GM12878 (cell line): ENCODE measurements at places on chromosomes 4 and X. TPM values are rescaled to one million over a fixed set of nuclear protein-coding genes. Genes with fewer than 3 reads are reported as not detected.

ASB9 gene
- total RNA-seq = 0.31 and 0.35 TPM in 2 replicates

DNA sequence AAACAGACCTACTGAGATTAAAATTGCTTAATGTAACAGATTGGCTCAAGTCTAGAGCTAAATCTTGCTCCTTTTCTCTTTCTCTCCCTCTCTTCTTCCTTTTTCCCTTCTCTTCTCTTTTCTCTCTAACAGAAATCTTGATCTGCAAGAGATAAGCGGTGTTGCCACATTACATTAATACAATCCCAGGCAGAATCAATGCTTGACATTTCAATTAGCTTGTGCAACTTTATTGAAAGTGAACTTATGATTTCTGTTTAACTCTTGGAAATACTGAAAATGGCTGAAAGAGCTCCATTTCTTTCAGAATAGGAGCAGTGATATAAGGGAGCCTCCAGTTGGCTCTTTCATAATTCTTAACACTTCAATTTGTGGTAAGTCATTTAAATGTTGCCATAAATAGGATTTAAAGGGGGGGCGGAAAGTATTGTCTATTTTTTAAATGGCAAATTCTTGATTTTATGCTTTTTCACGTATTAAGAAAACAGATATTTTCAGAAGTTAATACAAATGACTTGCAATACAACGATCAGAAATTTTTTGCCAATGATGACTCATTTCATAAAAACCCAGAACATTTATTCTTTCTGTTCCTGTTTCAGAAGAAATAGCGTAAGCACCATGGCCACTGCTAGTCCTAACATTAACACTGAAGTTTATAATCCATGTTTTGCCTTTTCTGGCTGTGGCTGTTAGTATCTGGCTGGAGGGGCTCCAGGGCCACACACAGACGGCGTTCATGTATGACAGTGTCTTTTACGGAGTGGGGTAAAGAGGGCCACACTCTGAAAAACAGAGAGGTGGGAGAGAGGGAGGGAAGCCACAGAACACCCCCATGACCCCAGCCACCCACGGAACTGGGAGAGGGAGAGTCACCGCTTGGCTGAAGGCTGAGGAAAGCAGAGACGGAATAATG lies 115.7 kb upstream of the FAT1 start:
- H3K27me3 ChIP-seq = no peaks in the 10 kb centered on the region
- no peak for DNase-seq
- H3K36me3 ChIP-seq = no peaks in the 10 kb centered on the region
- no peak overlapping the region for H3K27ac ChIP-seq
- no peaks in the 10 kb centered on the region for H3K4me1 ChIP-seq
- H3K4me3 ChIP-seq = no peak overlapping the region

GRCh38 chr4:165299399-165300060 lies 27.9 kb upstream of the MSMO1 start:
- no peaks in the 10 kb centered on the region for H3K27me3 ChIP-seq
- DNase-seq = no peak
- no peak overlapping the region for H3K27ac ChIP-seq
- peaks cover 8% of the 10 kb centered on the region; the same call in 1 of the 2 replicates for H3K4me1 ChIP-seq
- peaks cover 2% of the 10 kb centered on the region for H3K36me3 ChIP-seq

GRCh38 chr4:78764498-78764961 lies 11.6 kb upstream of the BMP2K start:
- no peaks in the 10 kb centered on the region for H3K27me3 ChIP-seq
- H3K27ac ChIP-seq = no peak overlapping the region
- no peak for DNase-seq
- H3K36me3 ChIP-seq = no peaks in the 10 kb centered on the region
- H3K4me1 ChIP-seq = peaks cover 27% of the 10 kb centered on the region
- no peak overlapping the region for H3K4me3 ChIP-seq

SSX4 gene
- not detected in 2 replicates for total RNA-seq
